ENCODE measurements at places on chromosomes 2 and 18. TPM values are rescaled to one million over a fixed set of nuclear protein-coding genes. Genes with fewer than 3 reads are reported as not detected.

The SFTPB gene
- 0.09 TPM for total RNA-seq

The ASXL3 gene
- total RNA-seq: not detected

The COLEC11 gene
- total RNA-seq: 0.09 TPM

The GALNT3 gene
- total RNA-seq: 3.1 TPM

The RAB6C gene
- not detected for total RNA-seq

The AQP12B gene
- not detected for total RNA-seq

The DCAF17 gene
- 34.7 TPM for total RNA-seq

The MAP3K19 gene
- not detected for total RNA-seq

The SULT1C4 gene
- total RNA-seq: 0.33 TPM

The GALNT5 gene
- total RNA-seq: 11.4 TPM

The DUSP28 gene
- 3.6 TPM for total RNA-seq

The HOXD11 gene
- not detected for total RNA-seq

The SLC11A1 gene
- total RNA-seq: 0.09 TPM

The CELF4 gene
- not detected for total RNA-seq

The KCNG2 gene
- total RNA-seq: not detected

The PID1 gene
- 13.0 TPM for total RNA-seq

The IL37 gene
- not detected for total RNA-seq

The CXCR1 gene
- not detected for total RNA-seq
